Melanocyte of skin (primary cell): ENCODE measurements at places on chromosomes 4 and X. TPM values are rescaled to one million over a fixed set of nuclear protein-coding genes. Genes with fewer than 3 reads are reported as not detected.

SHROOM2 gene
- 2.1 and 20.0 TPM in 2 replicates for total RNA-seq

GLRA3 gene
- total RNA-seq: not detected in 2 replicates

TRAM1L1 gene
- 2.7 and 3.4 TPM in 2 replicates for total RNA-seq

NFKB1 gene
- total RNA-seq: 40.6 and 41.0 TPM in 2 replicates

ERCC6L gene
- total RNA-seq: 7.1 and 8.7 TPM in 2 replicates

P2RY4 gene
- total RNA-seq: not detected in 2 replicates

AGTR2 gene
- not detected in 2 replicates for total RNA-seq

BRS3 gene
- not detected in 2 replicates for total RNA-seq

BEND2 gene
- not detected in 2 replicates for total RNA-seq

MED12 gene
- total RNA-seq: 29.6 and 42.6 TPM in 2 replicates

FAM149A gene
- total RNA-seq: 17.4 and 20.3 TPM in 2 replicates

HSFX3 gene
- not detected in 2 replicates for total RNA-seq

CTAG1B gene
- not detected in 2 replicates for total RNA-seq

BCLAF3 gene
- 2.9 and 3.3 TPM in 2 replicates for total RNA-seq

RPA4 gene
- 0.69 and 2.9 TPM in 2 replicates for total RNA-seq

IQCM gene
- total RNA-seq: not detected in 2 replicates

TRIM2 gene
- total RNA-seq: 245 and 357 TPM in 2 replicates

TREX2 gene
- total RNA-seq: 1.3 and 3.4 TPM in 2 replicates

ANXA5 gene
- total RNA-seq: 675 and 957 TPM in 2 replicates

WDFY3 gene
- total RNA-seq: 52.7 and 101 TPM in 2 replicates

CLGN gene
- under 0.01 TPM in 1 of 2 replicates, not detected in the other for total RNA-seq

GSX2 gene
- not detected in 2 replicates for total RNA-seq

ZXDB gene
- total RNA-seq: 7.7 and 8.8 TPM in 2 replicates

GLOD5 gene
- total RNA-seq: not detected in 2 replicates

CXCL3 gene
- total RNA-seq: 4.9 and 8.3 TPM in 2 replicates

GNRHR gene
- total RNA-seq: not detected in 2 replicates

HSD17B13 gene
- under 0.01 TPM in 1 of 2 replicates, not detected in the other for total RNA-seq

IL13RA2 gene
- 0.34 and 0.73 TPM in 2 replicates for total RNA-seq

CT47B1 gene
- not detected in 2 replicates for total RNA-seq

COX7B2 gene
- total RNA-seq: not detected in 2 replicates

HSFX1 gene
- total RNA-seq: 0.34 and 0.36 TPM in 2 replicates

AWAT2 gene
- total RNA-seq: not detected in 2 replicates

RHOH gene
- not detected in 2 replicates for total RNA-seq

FAM47E gene
- under 0.01 and 2.2 TPM in 2 replicates for total RNA-seq

ARX gene
- not detected in 2 replicates for total RNA-seq

PRAF2 gene
- total RNA-seq: 7.3 and 7.9 TPM in 2 replicates

PABPC1L2B gene
- not detected in 2 replicates for total RNA-seq

BMPR1B gene
- 1.7 and 5.9 TPM in 2 replicates for total RNA-seq

S100P gene
- total RNA-seq: 0.36 TPM in 1 of 2 replicates, not detected in the other

UCHL1 gene
- 214 and 278 TPM in 2 replicates for total RNA-seq
